GM12892 (cell line): ENCODE measurements at places on chromosomes 7 and 10.

DNA sequence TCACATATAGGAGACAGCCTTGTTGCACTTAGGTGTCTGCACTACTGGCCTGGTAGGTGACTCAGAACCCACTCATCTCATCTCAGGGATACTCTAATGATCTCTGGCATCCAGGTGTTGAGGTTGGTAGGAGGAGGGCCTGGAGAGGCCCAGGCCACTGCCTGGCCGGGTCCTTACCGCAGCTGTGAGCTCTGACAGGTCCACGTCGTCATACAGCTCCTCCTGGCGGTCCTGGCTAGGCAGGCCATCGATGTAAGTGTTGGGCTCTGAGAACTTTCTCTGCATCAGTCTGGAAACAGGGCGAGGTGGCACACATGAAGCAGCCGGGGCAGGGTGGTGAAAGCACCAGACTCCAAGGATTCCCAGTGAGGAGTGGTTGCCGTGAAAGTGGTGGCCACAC, 62.1 kb downstream of the VWA2 start:
- DNase-seq: no peak

DNA sequence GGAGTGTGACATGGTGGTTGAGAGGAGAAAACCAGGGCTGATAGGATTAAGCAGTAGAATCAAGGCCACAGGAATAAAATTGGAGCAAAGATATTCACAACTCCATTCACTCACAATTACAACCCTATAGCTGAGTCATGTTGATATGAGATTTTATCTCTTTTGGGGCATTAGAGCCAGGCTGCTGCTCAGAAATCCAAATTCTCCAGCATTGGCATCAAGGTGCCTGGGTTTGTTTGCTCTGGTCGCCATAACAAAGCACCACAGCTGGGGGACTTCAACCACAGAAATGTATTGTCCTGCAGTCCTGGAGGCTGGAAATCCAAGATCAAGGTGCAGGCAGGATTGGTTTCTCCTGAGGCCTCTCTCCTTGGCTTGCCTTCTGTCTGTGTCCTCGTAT, 52.5 kb upstream of the GRB10 start:
- no peak for DNase-seq

GRCh38 chr7:150949971-150950491, 28.1 kb downstream of the KCNH2 start:
- no peak for DNase-seq

GRCh38 chr10:91340613-91341362, 69.4 kb upstream of the HECTD2 start:
- DNase-seq: no peak

- no peak for DNase-seq
Measured at GRCh38 chr10:28925121-28925663, 247.9 kb downstream of the BAMBI start.

DNA sequence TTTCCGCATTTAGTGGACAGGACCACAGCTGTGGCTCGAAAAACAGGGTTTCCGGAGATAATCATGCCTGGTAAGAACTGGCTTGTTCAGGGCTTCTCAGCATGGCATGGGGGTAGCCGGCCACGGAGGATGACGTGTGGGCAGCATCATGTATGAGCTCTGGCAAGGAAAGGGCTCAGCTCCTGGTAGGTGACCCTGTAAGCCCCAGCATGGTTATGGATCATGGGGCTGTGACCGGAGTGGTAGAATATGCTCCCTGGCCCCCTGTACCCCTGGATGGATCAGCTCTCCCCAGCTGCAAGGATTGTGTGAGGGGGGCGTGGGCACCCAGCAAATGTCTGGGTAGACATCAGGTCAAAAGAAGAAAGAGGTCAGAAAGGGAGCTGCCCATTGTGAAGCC, 113.5 kb downstream of the DOCK1 start:
- DNase-seq: no peak

GRCh38 chr10:42519761-42520460, 118.5 kb downstream of the ZNF33B start:
- DNase-seq: no peak

GRCh38 chr7:131285556-131285955, 42.1 kb upstream of the MKLN1 start:
- DNase-seq: no peak

- DNase-seq: no peak
Measured at GRCh38 chr7:137930581-137930980, 71.3 kb downstream of the CREB3L2 start.

DNA sequence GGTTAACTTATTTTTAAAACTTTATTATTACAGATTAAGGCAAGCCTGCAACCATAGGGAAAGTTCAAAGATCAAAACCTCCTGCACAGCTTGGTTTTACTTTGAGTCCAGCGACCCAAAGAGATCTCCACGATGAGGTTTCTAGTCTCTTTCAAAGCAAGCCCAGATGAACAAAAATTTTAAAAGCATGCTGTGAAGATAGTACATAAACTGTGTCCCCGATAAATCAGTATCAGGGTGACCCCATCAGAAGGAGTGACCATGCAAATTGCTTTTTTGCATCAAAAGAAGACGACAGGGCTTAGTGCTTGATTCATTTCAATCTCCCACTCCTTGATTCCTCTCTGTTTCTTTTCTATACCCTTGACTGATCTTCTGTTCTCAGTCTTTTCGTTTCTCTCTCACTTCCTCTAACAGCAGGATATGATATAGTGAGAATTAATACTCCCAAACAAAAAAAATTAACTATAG, 16.0 kb upstream of the DNTT start:
- DNase-seq: no peak

- no peak for DNase-seq
Measured at GRCh38 chr7:94633687-94634086, 22.2 kb downstream of the SGCE start.

- no peak for DNase-seq
Measured at GRCh38 chr7:105187302-105188169, 173.5 kb downstream of the KMT2E start.

GRCh38 chr10:13969118-13969791, 361.5 kb downstream of the FRMD4A start:
- DNase-seq: no peak

GRCh38 chr7:81036057-81036456, 117.2 kb upstream of the SEMA3C start:
- no peak for DNase-seq

DNA sequence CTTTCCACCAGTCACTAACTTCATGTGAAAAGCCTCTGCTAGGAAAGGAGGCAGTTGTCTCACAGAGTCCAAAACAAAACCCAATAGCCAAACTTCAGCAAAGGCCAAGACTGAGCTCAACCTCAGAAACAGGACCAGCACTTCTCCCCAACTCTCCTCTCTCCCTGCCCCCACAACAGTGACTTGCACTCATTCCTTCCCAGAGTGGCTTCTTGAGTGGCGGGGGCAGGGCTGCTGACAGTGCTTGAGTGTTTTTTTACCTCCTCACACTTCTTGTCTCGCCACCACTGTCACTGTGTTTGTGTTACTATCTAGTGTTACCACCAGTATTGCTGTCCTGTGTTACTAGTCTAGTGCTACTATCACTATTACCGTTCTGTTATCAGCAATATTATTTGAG, 206.8 kb downstream of the KLF6 start:
- DNase-seq: no peak

DNA sequence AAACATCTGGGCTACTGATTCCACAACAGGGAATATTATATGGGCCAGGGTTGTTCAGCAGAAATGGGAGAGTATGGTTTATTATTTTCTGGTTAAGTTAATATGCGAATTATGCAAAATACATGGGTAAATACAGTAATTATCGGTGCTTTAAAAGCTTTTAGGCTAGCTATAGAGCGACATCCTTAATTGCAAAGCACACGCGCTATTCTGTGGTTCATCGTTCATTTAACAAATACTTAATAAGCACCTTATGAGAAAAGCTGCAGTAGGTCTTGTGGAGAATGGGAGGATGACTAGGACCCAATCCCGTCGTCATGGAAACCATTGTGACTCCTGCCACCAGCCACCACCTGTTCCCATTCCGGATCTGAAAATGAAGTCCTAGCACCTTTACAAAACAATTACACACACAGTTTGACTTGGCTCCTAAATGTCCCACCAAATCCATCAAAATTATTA, 623 bp upstream of the CEP41 start:
- DNase-seq: no peak

DNA sequence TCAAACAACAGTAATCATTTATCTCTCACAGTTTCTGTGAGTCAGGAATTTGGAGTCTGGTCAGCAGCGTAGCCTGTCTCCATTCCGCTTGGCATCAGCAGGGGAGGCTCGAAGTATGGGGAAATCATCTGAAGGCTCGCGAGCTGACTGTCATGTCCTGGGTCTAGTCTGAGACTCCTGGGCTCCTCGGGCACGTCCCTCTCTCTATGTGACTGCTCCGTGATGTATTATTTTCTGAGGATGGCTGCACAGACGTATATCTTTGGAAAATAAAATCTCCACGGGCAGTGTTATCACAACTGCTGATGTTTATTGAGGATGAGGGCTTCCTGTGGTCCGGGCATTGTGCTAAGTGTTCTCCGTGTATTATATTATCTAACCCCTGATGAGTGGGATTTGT, 23.3 kb upstream of the PCGF5 start:
- no peak for DNase-seq

DNA sequence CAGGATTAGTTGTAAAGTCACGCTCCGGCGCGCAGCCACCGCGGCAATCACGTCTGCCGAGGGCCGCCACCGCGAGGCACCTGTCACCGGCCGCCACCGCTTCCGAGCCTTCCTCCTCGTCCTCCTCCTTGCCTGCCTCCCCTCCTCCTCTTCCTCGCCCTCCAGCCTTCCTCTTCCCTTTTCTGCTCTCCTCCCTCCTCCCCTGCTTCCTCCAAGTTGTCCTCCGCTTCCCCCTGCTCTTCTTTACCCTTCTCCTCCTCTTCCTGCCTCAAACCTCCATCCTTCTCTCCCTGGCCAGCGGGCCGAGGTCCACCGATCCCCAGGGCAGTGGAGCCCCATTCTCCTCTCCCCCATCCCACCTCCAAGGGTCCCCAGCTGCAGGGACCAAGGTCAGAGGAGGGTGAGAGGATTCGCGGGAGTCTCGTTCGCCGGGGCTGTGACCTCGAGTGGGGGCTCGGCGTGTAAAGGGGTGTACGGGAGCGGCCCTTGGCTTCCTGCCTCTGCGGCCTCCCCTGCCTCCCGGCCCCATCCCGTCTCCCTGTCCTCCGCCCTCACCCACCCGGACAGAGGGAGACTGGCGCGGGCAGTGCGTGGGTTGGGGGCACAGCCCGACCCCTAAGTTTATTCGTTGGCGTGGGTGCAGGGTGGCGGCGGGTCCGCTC, 89.5 kb upstream of the PAX2 start:
- no peak for DNase-seq

DNA sequence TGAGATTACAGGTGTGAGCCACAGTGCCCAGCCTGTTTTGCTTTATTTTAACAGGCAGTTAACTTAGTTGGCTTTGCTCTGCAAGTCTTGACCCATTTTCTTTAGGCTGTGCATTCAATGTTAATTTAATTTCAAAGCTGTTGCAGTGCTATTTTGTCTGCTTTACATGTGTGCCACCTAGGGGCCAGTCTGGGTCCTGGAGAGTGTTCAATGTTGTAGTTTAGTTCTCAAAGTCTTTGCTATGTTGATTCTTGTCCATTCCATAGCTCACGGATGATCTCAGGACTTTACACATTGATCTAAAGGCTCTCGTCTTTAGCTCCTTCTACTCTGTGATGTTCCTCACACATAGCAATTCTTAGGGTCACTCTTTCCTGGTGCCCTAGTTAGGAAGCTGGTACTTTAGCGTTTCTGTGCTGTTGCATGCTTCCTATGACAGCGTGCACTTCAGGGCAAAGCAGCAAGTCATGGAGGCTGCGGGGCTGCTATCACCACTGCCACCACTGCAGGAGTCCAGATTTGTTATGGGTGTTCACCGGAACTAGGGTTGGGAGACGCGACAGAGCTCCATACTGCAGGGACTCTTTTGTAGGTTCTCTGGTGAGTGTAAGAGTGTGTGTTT, 16.4 kb upstream of the ABCA13 start:
- DNase-seq: no peak

- DNase-seq: no peak
Measured at GRCh38 chr7:38394660-38395059, 121.2 kb upstream of the TARP start.

DNA sequence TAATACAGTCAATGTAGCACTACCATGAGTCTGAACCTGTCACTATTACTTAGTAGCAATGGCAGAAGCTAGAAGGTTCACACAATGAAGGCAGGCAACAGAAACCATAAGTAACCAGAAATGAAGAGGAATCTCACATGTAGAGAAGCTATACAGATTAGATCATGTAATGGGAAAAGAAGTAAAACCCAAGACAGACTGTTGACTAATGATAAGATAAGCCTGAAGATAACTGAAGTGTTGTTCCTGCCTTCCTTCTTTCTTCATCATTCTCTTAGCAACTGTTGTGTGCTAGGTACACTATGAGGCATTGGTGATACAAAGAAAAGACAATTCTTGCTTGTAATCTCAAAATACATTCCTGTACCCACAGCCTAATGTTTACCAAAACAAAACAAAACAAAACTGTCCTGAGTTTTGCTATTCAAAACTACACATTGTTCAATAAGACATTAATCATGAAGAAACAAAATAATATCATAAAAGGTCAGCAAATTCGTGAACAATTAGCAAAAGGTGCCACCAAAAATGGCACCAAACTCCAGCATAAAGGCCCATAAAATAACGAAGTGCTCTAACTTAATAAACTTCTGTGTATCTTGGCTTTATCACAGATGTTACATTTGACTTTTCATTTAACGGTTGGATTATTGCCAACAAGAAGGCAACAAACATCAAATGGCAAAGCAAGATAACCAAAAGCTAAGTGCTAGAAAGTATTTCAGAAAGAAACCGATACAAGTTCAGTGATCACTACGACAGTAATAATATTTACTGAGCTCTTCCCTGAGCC, 27.1 kb downstream of the ZNF800 start:
- no peak for DNase-seq

DNA sequence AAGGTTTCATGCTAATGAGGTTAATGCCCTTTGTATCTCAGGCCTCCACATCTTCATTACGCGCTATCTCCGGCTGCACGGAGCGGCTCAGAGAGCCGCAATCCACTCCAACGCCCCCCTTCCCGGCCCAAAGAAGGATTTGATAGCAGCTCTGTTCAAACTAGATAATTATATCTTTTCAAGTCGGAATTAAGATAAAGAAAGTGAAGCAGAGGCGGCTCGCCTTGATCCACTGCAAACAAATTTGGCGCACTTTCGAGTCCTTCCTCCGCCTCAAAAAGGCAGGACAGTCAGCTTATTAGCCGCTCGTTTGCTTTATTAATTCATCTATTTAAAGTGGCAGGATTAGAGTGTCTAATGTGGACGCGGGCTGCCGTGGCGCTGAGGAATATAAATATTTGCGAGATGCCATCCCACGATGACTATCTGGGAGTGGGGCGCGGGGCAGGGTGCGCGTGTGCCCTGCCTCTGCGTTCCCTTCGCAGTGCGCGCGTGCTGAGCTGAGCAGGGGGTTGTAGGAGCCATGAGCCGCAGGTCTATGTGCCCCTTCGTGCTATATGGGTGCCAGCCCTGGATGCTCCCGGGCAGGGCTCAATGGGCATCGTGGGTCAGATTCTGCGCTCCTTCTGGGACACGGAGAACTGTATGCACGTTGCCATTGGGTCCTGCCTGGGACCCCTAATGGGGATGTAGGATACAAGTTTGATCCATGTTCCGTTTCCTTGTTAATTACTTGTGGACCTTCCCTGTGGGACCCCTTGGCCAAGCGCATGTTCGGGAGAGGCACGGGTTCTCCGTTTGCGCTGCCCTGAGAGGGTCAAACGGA, 9.0 kb downstream of the EMX2 start:
- DNase-seq: no peak

GRCh38 chr10:13587391-13587790, 626 bp downstream of the PRPF18 start:
- no peak for DNase-seq

GRCh38 chr10:2993636-2994035, 73.7 kb upstream of the PFKP start:
- no peak for DNase-seq
